Stimulated activated CD4-positive, alpha-beta T cell treated with anti-CD3 and anti-CD28 coated beads, Interleukin-4, amount 100 ng/mL, for 1 hour (primary cell): ENCODE measurements at places on chromosomes 11 and 22.

GRCh38 chr22:46934746-46935491 is 172.5 kb downstream of the TBC1D22A start:
- DNase-seq, result no peak

GRCh38 chr11:94968334-94968958 is 4.9 kb downstream of the CWC15 start:
- DNase-seq, result no peak

DNA sequence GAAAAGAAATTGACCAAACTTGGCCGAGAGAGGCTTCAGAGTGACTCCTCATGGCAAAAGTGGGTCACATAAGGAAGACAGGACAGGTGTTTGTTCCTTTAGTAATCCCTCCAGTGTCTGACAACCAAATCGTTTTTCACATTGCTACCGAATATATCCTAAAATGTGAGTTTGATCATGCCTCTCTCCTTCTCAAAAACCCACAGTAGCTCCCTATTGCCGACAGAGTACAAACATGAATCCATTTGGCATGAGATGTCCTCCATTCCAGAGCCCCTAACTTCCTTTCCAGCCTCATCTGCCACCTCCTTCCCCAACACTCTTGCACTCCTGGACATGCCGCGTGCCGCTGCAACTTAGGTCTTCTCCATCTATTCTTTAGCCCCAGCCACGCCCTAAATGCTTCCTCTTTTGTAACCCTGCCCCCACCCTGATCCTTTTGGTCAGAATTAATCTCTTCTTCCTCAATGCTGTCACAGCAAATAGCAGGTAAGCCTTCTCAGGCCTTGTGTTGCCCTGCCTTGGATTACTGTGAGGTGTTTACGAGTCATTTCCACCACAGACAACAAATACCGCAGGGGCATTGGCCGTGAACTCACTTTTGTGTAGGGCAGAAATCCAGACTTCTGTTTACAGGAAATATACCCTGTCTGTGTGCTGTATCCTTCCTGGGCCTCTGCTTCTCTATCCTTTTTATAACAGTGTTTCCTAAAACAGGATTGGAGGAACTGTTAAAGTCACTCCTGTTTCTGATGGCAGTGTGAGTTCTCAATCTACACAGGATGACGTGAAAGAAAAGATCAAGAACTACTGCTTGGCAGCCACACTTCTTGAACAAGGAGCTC is 66.0 kb upstream of the FTH1 start:
- DNase-seq, result no peak

- no peak for DNase-seq
Observed at GRCh38 chr11:95296621-95297025, 65.6 kb upstream of the SESN3 start.

DNA sequence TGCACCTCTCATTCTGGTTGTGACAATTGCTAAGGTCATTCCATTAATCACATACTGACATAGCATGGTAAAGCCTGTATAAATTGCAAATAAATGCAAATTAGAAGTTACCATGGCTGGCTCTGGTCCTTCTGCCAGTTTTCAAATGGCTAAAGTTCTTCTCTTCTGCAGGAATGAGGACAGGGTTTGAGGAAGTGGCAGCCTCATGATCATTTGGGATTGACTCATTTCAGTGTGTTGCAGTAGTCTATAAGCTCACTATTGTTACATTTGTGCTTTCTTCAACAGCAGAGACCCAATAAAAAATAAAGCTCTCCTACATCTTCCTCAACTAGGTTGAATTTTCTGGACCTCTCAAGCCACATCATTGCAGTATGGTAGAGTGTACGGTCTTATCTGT is 60.3 kb downstream of the NECTIN1 start:
- no peak for DNase-seq

DNA sequence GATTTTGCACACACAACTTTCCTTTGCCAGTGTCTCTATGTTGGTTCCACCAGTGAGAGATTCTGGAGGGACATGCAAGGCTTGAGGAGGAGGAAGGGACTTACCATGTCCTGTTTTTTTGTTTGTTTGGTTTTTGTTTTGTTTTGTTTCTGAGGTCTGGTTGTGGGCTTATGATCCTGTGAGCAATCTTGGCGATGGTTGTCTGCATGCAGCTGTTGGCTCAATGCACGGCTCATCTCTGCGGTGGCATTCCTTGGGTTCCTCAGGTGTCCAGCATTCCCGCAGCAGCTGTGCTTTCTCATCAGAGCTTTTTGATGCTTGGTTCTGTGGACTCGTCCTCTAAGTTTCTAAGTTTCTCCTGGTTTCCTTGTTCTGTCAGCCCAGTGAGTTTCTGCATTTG is 4.8 kb upstream of the NNMT start:
- DNase-seq, result no peak

GRCh38 chr11:116108161-116108560 is 603.9 kb upstream of the CADM1 start:
- no peak for DNase-seq
